ENCODE measurements at places on chromosomes 5 and 9.

DNA sequence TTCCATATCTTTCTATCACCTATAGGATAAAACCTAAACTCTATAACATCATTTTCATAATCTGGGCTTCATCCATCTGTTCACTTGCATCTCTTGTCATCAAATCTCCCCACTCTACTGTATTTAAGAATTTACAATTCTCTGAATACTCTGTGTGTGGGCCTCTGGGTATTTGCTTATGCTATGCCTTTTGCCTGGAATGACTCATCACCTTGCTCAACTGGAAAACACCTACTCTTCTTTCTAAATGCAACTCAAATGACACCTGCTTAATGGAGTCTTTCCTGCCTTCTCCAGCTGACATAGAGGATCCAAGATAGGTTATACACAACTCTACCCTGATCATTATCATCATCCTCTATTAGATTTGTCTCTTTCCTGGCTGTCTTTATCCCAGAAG lies 421.7 kb downstream of the SPATA31D1 start:
- DNase-seq = no peak

GRCh38 chr5:114988096-114988495 lies 181.6 kb downstream of the TRIM36 start:
- no peak for DNase-seq

- DNase-seq = no peak
Measured at GRCh38 chr9:33697171-33697570, 98.2 kb upstream of the PRSS3 start.

DNA sequence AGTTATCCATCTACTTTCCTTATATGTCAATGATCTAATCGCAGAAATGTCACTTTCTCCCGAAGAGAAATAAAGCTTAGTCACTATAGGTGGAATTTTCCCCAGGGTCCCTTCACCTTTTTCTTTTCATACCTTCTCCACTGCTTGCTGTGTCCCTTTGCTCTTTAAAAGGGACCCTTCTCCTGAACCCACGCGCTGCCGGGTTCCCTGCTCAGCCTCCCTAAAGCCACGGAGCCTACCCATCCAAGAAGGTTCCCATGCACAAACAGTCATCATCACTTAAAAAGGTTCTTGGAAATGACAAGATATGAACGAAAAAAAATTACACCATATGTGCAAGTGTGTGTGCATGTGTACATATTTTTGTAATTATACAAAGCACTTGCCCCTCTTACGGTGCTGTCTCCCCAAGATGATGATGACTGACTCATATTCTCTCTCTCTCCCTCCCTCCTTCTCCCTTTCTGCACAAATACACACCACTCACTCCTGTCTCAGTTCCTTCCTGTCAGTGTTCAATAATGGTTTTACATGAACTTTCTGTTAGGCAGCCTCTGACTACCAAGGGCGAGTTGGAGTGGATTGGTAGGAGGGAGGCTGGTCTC lies 1.5 kb upstream of the PTPRD start:
- no peak for DNase-seq

GRCh38 chr9:106874652-106875051 lies 11.7 kb downstream of the ZNF462 start:
- no peak for DNase-seq

DNA sequence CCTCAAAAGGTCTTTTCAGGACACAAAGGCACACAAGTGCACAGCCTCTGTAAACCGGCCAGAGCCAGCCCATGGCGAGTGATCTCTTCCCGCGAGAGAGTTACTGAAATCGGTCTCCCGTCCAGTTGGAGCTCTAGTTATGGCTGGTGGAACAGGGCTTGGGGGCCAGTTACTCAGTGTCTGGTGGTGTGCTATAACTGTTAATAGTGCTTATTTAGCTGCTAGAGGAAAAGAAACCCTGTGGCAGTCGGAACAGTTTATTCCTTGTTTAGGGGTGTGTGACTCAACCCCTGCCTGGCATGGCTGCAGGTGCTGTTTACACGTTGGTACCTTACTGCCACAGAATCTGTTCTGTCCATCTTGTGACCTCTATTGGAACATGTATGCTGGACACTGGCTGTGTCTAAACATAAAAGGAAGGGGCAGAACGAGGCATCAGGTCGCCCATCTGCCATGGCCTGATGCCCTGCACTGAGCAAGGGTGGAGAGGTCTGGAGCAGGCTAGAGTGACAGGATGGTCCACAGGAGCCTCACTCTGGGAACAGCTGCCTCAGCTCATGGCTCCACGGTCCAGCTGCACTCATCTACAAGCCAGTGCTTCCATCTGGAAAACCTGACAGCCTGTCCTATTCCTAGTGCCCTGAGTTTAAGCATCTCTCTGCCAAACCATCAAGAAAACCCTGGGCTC lies 49.6 kb upstream of the SIMC1 start:
- peak; percentile 34 for DNase-seq

- no peak for DNase-seq
Measured at GRCh38 chr5:85311536-85311935, 926.9 kb upstream of the EDIL3 start.

DNA sequence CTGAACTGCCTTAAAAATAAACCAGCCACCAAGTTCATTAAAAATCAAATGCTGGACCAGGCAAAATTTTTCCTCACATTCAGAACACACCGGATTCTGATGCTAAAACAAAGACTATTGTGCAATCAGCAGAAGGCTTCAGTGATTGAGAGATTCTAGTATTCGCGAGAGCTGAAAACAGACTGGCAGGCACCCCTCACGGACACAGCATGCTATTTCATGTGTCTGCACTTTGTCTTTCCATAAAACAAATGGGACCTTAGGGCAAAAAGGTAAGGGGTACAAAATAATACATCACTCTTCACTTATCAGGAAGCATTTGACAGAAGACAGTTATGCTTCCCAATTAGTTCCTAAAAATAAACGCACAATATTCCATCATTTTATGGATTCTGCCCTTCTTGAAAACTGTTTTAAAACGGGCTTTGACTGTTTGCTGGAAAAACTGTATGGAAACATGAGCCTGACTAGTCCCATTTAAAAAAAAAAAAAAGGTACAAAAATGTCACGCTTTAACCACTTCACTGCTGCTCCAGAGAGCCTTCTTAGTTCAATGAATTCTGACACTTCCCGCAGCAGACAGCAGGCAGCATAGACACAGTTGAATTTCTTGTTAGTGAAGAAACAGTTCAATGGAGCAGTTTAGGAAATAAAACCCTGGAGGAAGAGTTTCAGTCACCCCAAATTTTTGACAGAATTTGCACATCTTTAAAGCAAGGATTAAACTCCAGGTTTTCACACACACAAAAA lies 99.2 kb downstream of the MED27 start:
- DNase-seq = no peak

- DNase-seq = no peak
Measured at GRCh38 chr5:137453483-137454080, 45.5 kb downstream of the SPOCK1 start.

DNA sequence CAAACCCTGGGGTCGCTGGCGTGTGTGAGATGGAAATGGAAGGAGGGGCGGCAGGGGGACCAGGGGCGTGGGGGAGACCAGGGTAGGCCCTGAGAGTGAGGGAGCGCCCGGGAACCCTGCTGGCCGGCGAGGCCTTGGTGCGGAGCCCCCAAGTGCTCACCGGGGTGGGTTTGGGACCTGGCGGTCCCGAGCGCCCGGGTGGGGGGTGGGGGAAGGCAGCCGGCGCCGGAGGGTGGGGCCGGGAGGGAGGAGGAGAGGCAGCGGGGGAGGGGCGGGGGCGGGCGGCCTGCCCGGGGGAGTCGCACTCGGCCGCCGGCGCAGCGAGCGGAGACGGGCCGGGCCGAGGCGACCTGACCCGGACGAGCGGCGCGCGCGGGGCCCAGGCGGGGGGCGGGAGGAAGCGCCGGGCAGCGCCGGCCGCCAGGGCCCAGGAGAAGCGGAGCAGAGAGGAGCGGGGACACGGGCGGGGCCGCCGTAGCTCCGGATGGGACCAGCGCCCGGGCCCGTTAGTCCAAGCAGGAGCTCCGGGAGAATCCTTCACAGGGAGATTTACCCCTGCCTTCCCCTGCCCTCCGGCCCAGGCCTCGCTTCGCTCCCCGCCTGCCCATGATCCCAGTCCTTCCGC lies at the start of gene NPR2:
TSS of gene NPR2 (plus strand) at position 295 of the 625 bp plus-strand sequence. CDS start 818 bp downstream, outside the sequence.
- DNase-seq = peak; percentile 64

GRCh38 chr9:37942621-37943344 lies 38.9 kb upstream of the SLC25A51 start:
- peak; percentile 76 for DNase-seq

- DNase-seq = no peak
Measured at GRCh38 chr9:4423207-4423610, 67.1 kb upstream of the SLC1A1 start.

DNA sequence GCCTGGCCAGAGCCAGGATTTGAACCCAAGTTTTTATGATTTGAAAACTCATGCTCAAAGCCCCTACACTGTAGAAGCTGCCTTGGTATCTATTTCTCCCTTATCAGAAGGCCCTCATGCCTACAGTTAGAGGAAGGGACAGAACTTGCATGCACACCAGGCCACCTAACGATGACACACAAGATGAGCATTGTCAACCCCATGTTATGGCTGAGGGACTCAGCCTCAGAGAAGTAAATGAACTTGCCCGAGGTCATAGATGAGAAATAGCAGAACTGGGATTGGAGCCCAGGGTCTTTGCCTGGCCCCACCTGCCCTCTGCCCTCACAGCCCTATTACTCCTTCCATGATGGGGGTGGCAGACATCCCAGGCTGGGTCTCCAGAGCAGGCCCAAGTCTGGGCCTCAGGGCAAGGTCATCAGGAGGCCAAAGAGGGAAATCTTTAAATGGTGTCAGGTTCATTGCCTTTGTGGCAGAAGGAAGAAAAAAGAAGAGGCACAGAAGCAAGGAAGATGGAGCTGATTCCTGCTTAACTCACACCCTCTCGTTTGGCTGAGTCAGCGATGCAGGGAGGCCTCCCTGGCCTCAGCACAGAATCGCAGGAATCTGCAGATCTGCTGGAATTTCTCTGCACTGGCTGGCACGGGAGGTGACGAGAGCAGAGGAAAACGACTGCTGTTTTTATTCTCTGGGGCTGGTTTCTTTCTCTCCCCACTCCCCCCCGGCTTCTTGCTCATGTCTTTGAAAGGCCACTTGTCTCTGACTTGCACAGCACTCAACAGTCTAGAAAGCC lies 20.6 kb upstream of the CRB2 start:
- DNase-seq = peak; percentile 92

DNA sequence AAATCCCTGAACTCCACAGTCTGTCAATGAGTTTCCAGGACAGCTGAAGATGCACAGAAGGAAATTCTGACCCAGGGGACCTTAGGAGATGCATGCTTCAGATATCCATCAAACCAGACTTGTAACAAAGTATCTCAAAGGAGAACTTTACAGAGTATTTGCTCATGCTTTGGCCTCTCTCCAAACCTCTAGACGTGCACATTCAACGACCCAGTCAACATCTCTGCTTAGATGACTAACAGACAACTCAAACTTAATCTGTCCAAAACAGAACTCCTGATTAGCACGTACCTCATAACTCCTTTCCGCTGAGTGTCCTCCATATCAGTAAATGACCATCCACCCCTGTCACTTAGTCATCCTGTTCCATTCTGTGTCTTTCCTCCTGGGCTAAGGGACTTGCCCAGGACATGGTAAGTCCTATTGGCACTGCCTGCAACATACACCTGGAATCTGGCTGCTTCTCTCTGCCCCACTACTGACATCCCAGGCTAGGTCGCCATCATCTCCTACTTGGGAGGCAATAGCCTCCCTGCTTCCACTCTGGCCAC lies 107.4 kb downstream of the LMNB1 start:
- no peak for DNase-seq

DNA sequence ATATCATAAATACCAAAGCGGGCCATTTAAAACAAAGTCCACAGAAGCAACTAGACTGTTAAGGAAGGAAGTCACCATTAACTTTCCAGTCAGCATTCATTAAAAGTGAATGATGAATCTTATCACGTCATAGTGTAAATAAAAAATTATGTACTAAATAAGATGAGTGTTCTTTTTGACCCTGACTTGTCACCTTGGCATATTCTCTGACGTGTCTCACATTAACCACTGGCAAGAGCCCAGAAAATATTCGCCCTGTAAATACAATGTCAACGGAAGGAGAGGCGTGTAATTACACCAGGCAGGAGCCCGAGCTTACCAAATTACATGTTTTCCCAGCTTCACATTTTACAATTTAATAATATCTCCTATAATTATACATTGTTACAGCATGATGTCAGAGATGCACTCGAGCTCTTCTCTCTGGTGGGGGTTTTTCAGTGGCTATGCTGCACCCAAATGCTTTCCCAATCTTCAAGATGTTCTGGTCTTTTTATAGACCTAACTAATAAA lies 29.3 kb upstream of the UBE2QL1 start:
- DNase-seq = no peak

DNA sequence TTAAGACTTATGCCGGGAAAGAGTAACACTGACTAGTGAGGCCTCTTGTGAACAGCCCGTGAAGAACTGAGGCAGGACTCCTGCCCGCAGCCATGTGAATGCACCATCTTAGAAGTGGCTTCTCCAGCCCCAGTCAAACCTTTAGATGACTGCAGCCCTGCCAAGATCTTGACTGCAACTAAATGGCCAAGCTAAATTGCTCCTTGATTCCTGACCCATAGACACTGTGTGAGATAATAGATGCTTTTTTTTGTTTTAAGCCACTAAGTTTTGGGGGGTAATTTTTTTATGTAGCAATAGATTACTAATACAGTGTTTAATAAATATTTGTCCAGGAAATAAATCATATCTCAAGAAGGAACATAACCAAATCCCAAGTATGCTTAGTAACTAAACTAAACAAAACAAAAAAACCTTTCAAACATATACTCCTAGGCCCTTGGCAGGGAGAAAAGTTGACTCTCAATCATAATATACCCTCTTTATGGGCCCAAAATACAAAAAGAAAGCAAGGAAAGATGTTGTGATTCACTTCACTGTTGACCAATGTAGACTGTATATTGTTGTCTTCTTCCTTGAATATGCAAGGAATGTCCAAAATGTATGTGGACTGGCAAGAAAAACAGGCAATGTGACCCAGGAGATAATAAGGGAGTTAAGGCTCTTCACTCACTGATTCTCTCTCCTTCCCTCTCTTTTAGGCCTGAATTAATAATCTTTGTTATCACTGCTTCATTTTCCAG lies 79.7 kb upstream of the ZNF366 start:
- DNase-seq = no peak

All from islet precursor cell (in vitro differentiated cells).